ENCODE measurements at places on chromosomes 4 and X. TPM values are rescaled to one million over a fixed set of nuclear protein-coding genes. Genes with fewer than 3 reads are reported as not detected.
A peak's percentile ranks its signal among the peaks of the same experiment; 100 is the strongest.

INTU gene
- total RNA-seq, result 6.2 TPM

HTN3 gene
- total RNA-seq, result not detected

CD38 gene
- not detected for total RNA-seq

CFAP299 gene
- 9.0 TPM for total RNA-seq

CAMK2D gene
- total RNA-seq, result 88.6 TPM

GLRA3 gene
- not detected for total RNA-seq

RBM46 gene
- total RNA-seq, result not detected

KLB gene
- total RNA-seq, result not detected

ZDHHC15 gene
- total RNA-seq, result not detected

TRIM60 gene
- not detected for total RNA-seq

TLR2 gene
- total RNA-seq, result not detected

CXCL5 gene
- 0.12 TPM for total RNA-seq

PRSS12 gene
- 88.0 TPM for total RNA-seq

SHOX gene
- total RNA-seq, result 29.3 TPM

PDLIM3 gene
- total RNA-seq, result not detected

GAGE12E gene
- not detected for total RNA-seq

SHROOM4 gene
- not detected for total RNA-seq

PPP2R3B gene
- 16.8 TPM for total RNA-seq

DNA sequence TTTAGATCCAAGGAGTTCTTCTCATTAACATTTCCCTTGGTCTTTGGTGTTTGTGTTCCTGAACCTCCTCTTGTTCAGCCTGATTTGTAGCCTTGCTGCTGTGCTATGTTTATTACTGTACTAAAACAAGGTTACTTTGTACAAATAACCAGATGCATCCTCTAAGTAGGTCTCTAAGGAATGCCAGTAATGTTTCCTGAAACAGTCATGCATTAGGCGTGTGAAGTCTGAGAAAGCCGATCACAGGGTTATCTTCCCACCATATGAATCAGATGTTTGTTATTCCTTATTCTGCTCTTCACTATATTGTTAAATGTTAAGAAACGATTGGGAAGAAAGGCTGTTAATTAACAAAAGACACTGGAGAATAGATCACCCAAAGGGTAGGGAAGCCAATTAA, 66.9 kb downstream of the GALNTL6 start:
- DNase-seq, result peak; percentile 80

- no peak for DNase-seq
Measured at GRCh38 chrX:29471829-29472228, 743.5 kb upstream of the MAGEB2 start.

GRCh38 chrX:13652287-13652793, 601 bp upstream of the TCEANC start:
- peak; percentile 81 for DNase-seq

DNA sequence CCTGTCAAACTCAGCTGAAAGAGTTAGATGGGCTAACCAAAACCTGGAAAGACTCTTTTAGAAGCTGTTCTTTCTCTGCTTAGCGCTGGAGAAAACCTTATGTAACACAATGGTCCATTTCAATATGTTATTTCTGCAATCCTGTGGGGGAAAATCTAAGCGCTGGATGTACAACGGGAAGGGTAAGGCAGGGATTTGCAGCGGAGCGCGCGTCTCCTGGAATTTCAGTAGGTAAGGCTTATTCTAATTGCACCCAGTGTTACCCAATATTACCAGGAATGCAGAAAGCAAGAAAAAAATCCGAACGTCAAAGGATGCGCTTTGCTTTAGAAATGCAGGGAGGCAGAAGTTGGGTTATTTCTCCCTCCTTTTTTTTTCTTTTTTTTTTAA, 2.0 kb downstream of the HS3ST1 start:
- no peak for DNase-seq

DNA sequence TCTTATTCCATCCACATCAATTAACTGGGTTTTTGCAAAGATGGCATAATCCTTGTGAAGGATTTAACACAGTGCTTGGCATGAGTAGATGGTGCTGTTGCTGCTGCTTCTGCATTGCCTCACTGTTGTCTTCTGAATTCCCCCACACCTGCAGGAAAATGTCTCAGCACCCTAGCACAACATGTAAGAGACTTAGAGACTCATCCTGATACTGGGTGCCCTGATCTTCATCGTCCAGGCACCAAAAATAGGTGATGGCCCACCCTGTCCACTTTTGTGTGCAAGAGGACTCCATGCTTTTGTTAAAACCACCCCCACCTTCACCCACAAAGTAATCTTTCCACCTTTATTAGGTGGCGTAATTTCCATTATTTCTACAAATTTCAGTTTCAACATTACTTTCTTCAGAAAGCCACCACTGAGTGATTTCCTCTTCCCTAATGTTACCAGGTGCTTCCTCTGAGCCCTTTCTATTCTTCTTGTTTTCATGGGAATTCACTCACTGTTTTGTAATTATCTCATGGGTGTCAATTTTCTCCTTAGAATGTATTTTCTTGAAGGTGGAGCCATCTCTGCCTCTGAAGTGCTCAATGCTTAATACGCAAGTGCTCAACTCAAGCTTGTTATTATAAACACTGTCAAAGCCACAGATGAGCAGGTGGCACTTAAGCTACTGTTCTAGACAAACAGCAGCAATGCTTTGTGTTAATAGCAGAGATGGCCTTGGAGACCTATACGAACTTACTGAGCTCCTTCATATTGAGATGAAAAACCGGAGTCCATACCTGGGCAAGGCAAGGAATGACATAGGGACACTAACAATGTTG, 89.5 kb downstream of the HS3ST1 start:
- DNase-seq, result no peak

GRCh38 chrX:100417681-100418080, 7.6 kb upstream of the PCDH19 start:
- DNase-seq, result no peak

- DNase-seq, result no peak
Measured at GRCh38 chr4:42490015-42490414, 92.7 kb downstream of the SHISA3 start.

GRCh38 chrX:17542123-17542522, 167.1 kb downstream of the NHS start:
- DNase-seq, result no peak

- DNase-seq, result no peak
Measured at GRCh38 chr4:113541933-113542332, 219.6 kb downstream of the CAMK2D start.

- no peak for DNase-seq
Measured at GRCh38 chrX:8890794-8891193, 89.6 kb upstream of the FAM9A start.

GRCh38 chrX:16240231-16240905, 73.1 kb downstream of the MAGEB17 start:
- DNase-seq, result no peak

- peak; percentile 24 for DNase-seq
Measured at GRCh38 chr4:153257991-153258390, 53.7 kb downstream of the TRIM2 start.

- DNase-seq, result peak; percentile 1
Measured at GRCh38 chrX:136879001-136879687, 1.4 kb downstream of the RBMX start.

DNA sequence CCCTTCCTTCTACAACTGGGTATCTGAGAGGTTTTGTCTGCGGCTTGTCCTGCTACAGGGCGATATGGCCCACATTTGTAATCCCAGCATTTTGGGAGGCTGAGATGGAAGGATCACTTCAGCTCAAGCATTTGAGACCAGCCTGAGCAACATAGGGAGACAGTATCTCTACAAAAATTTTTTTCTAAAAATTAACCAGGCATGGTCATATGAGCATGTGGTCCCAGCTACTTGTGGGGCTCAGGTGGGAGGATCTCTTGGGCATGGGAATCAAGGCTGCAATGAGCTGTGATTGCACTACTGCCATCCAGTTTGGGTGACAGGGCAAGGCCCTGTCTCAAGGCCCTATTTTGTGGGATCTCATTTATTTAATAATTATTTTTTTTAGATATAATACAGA, 420.6 kb upstream of the PABPC4L start:
- no peak for DNase-seq

GRCh38 chr4:183840311-183840710, 64.8 kb upstream of the STOX2 start:
- DNase-seq, result peak; percentile 58

DNA sequence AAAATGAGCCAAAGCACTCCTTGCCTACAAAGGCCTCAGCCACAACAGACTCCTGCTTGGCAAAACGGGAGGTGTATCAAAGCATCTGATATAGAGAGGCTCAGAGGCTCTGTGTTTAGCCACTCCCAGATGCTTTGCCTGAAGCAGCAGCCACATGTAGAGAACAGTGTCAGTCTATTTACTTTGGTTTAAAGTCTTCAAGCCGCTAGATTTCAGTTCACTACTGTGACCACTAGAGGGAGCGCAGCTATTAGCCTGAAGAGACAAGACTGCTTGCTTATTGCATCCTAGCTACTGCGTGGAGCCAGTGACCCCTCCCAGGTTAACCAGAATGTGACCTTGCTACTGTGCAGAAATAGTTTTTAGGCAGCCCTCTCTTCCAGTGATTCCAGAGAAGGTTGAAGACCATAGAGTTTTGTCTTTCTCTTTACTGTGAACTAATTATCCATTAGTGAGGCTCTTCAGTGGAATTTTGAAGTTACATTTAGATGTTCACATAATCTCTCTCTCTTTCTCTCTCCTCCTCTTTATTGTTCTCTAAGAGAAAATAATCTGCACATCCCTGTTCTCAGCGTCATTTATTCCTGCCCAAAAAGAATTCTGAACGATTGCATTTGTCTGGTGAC, 39.3 kb downstream of the BMP3 start:
- peak; percentile 78 for DNase-seq

DNA sequence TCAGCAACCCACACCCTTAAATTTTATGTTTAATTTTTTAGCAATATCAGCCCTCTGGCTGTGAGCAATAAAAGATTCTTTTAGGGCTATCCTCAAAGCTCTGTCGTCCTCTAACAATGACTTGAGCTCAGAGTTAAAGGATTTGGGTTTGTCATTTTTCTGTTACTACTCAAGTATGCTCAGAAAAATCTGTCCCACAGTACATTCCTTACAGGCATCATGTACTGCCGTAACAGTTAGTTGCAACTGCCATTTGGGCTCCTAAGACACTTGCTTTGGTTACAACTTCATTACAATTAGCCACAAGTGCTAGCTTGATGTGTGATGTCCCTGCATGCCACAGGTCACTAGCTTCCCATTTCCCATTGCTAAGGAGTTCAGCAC, 33.2 kb downstream of the COQ2 start:
- peak; percentile 15 for DNase-seq

- peak; percentile 88 for DNase-seq
Measured at GRCh38 chr4:26687728-26688127, 103.8 kb downstream of the TBC1D19 start.

DNA sequence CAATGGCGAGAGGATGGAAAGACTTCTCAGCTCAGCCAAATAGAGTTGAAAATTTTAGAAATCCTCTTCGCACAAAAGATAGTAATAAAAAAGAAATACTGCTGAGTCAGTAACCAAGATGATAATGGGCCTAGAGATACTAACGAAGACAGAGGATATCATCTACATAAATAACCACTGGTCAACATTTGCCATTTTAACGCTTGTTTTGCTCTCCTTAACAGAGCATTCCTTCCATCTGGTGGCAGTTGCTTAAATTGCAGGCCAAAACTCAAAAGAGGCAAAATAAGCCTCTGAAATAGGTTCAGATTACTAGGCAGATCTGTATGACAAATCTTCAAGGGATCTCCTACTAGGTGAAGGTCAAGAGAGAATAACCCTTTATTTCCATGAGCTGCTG, 51.7 kb upstream of the MCF2 start:
- DNase-seq, result peak; percentile 27

- DNase-seq, result no peak
Measured at GRCh38 chr4:99013402-99013843, 17.9 kb downstream of the METAP1 start.

DNA sequence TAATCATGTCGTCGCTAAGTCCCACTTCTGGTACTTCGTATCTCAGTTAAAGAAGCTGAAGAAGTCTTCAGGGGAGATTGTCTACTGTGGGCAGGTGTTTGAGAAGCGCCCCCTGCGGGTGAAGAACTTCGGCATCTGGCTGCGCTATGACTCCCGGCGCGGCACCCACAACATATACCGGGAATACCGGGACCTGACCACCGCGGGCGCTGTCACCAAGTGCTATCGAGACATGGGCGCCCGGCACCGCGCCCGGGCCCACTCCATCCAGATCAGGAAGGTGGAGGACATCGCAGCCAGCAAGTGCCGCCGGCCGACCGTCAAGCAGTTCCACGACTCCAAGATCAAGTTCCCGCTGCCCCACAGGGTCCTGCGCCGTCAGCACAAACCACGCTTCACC, 11.3 kb downstream of the PNCK start:
- no peak for DNase-seq

DNA sequence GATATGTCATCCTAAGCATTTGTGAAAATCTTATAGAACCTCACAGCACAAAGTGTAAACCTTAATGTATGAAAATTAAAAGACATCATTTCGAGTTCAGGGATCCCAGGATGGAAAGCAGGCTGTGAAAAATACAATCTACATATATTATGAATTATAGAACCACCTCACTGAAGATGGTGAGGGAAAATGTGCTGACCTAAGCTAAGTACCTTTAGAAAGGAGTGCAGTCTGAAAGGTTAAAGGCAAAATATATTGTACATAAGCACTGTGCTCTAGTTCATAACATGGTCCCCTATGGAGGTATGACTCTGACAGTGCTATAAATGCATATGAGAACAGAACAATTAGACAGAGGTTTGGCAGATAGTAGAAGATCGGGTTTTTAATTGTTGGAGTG, 368.6 kb downstream of the TMA16 start:
- no peak for DNase-seq

DNA sequence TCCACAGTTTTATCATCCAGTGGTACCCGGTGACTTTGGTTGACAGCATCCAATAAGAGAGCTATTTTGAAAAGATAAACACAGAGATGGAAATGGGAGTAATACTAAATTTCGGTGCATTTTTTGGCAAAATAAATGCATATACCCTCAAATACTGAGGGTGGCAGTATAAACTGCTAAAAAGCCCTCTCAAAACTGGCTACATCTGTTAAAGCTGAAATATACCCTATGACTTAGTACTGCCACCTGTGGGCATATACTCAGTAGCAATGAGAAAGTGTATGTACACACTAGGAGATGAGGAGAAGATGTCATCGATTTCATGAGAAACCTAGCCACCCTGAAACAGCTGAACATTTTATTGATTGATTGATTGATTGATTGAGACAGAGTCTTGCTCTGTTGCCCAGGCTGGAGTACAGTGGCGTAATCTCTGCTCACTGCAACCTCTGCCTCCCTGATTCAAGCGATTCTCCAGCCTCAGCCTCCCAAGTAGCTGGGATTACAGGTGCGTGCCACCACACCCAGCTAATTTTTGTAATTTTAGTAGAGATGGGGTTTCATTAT, 12.2 kb upstream of the TMEM128 start:
- DNase-seq, result peak; percentile 82

GRCh38 chr4:145885666-145886065, 53.0 kb downstream of the ZNF827 start:
- DNase-seq, result no peak

- DNase-seq, result no peak
Measured at GRCh38 chrX:118499295-118499694, 3.7 kb downstream of the DOCK11 start.

- no peak for DNase-seq
Measured at GRCh38 chr4:17535906-17536305, 20.9 kb downstream of the CLRN2 start.

Data from HFFc6 (cell line).